Bronchial epithelial cell (primary cell): ENCODE measurements at places on chromosomes 5 and 9. TPM values are rescaled to one million over a fixed set of nuclear protein-coding genes. Genes with fewer than 3 reads are reported as not detected.

GRCh38 chr9:16387382-16387781, 483.1 kb downstream of the BNC2 start:
- DNase-seq = no peak

- DNase-seq = no peak
Observed at GRCh38 chr9:137784641-137785513, 92.7 kb upstream of the CACNA1B start.

GRCh38 chr9:35649431-35650340, 1.0 kb downstream of the SIT1 start:
- DNase-seq = no peak

Gene IRX4
- total RNA-seq = under 0.01 and 1.1 TPM in 2 replicates

Gene SLC25A2
- 0.13 TPM in 1 of 2 replicates, not detected in the other for total RNA-seq

Gene BAAT
- total RNA-seq = 0.13 and 0.26 TPM in 2 replicates

Gene LCNL1
- total RNA-seq = not detected in 2 replicates
